CD4-positive, alpha-beta T cell (primary cell): ENCODE measurements at places on chromosomes 2 and 18. TPM values are rescaled to one million over a fixed set of nuclear protein-coding genes. Genes with fewer than 3 reads are reported as not detected.

GRCh38 chr2:131045286-131046027 lies 47.8 kb downstream of the FAM168B start:
- H3K36me3 ChIP-seq, result peaks cover 34% of the 10 kb centered on the region
- H3K27me3 ChIP-seq, result no peaks in the 10 kb centered on the region
- H3K27ac ChIP-seq, result no peak overlapping the region
- H3K4me3 ChIP-seq, result no peak overlapping the region

- H3K36me3 ChIP-seq, result no peaks in the 10 kb centered on the region
- no peak overlapping the region for H3K27ac ChIP-seq
- no peak for DNase-seq
- no peaks in the 10 kb centered on the region for H3K4me1 ChIP-seq
- no peak overlapping the region for H3K4me3 ChIP-seq
Measured at GRCh38 chr2:197348721-197349360, 38.3 kb upstream of the ANKRD44 start.

GRCh38 chr18:79961527-79962291 lies 2.7 kb upstream of the HSBP1L1 start:
- H3K4me1 ChIP-seq, result peaks cover 51% of the 10 kb centered on the region
- no peaks in the 10 kb centered on the region for H3K36me3 ChIP-seq
- H3K27me3 ChIP-seq, result no peaks in the 10 kb centered on the region
- no peak overlapping the region for H3K4me3 ChIP-seq
- no peak overlapping the region for H3K27ac ChIP-seq
- no peak for DNase-seq

CIB4 gene
- not detected for total RNA-seq

CD8B2 gene
- total RNA-seq, result not detected

GNLY gene
- total RNA-seq, result 45.1 TPM

PTCD3 gene
- total RNA-seq, result 154 TPM
